T follicular helper cell (primary cell): ENCODE measurements at places on chromosomes 11 and 22.
A peak's percentile ranks its signal among the peaks of the same experiment; 100 is the strongest.

- no peak for DNase-seq
Observed at GRCh38 chr11:13876423-13876822, 86.1 kb upstream of the SPON1 start.

- no peak for DNase-seq
Observed at GRCh38 chr11:80625563-80625962, 1184.7 kb upstream of the TENM4 start.

DNA sequence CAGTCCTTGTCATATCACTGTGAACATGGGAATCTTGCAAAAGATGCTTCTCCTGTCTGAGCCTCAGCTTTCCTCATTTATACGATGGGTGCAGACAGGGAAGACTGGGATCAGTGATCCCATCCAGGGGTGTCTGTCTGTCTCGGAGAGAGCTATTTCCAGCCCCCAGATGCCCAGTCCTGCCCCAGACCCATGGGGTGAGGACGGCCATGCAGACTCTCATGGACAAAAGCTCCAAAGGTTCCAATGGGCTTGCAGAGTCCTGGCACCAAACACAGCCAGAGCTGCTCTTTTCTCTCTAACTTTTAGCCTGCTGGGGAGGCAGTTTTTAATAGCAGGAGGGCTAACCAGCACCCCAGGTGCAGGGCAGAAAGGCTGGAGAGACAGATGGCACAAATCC is 5.2 kb downstream of the SCUBE1 start:
- DNase-seq: no peak

- DNase-seq: no peak
Observed at GRCh38 chr22:37416827-37417226, 10.5 kb downstream of the ELFN2 start.

DNA sequence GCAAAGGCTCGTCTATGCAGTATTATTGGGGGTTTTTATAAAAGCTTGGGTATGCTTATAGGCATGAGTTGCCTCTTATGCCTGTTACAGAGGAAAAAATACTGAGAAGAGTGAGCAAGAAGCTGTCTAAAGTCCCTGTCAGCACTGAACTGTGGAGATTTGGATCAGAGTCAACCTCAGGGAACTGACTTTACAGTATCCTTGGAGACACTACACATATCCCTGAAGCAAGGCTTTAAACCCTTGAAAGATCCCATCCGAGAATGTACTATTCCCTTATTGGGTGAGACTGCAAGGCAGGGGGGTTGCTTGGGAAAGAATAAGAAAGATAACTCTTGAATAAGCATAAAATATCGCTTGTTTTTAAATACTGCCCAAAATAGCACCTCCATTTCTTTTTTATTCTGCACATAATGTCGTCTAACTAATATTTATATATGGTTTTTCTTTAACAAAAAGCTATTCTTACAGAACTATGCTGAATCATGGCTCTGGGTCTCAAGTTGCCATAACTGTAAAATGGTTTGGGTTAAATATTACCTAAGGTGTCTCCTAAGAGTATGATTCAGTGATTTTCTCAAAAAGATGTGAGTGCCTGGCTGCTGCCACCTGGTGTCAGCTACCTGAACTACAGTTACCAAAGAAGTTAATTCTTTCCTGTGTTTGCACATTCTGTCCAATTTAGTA is 1062.8 kb downstream of the DLG2 start:
- DNase-seq: no peak

GRCh38 chr22:20237480-20238440 is 30.4 kb downstream of the RTN4R start:
- DNase-seq: peak; percentile 22

- no peak for DNase-seq
Observed at GRCh38 chr22:29344137-29344536, 28.6 kb upstream of the RASL10A start.
